Activated T-cell treated with anti-CD3 and anti-CD28 coated beads for 1 hour (primary cell): ENCODE measurements at places on chromosomes 2 and 18.

DNA sequence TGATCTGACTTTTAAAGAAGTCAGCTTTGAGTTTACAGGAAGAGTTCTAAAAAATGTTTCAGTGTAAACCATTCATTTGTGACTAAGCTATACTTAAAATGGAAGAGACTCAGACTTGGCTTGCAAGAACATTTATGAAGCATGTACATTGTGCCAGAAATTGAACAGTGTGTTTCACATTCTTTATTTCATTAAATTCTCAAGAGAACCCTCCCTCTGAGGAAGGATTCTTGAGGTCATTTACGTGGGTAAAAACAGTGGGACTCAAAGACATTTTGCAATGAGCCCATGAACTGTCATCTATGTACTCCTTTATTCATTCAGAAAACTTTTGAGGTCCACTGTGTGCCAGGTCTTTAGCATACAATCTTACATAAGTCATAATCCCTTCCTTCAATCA is 143.6 kb upstream of the ZNF521 start:
- DNase-seq, result no peak

DNA sequence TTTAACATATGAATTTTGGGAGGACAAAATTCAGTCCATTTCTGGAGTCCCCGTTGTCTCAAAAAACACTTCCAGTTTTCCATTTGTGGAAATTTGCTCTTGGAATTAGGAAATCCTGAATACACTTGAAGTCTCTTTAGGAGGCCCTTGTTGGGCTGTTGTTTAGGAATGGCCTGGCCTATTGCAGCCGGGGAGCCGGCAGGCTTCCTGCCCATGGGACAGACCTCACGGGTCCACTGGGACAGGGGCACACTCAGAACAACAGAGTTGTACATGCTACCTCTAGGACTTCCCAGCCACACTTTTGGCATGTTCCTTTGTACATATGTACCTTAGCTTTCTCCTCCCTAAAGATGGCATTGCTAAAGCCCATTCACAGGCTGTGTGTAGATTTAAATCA is 57.3 kb downstream of the ACOXL start:
- no peak for DNase-seq

DNA sequence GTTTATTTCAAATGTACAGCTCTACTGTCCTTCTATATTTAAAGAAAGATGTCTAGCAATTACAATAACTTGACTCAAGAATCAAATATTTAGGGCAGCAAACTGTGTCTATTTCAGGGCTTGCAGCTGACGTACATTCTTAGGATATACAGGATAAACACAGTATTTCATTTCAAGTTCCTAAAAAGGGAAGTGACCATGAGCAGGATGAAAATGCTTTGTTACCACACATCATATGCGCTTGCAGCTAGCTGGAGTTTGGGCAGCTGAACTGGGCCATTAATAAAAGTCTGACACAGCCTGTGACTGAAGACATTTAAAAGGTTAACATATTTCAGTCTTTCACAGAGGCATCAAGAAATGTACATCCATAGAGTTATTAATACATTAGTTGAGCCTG is 264.6 kb upstream of the TRIB2 start:
- DNase-seq, result no peak

DNA sequence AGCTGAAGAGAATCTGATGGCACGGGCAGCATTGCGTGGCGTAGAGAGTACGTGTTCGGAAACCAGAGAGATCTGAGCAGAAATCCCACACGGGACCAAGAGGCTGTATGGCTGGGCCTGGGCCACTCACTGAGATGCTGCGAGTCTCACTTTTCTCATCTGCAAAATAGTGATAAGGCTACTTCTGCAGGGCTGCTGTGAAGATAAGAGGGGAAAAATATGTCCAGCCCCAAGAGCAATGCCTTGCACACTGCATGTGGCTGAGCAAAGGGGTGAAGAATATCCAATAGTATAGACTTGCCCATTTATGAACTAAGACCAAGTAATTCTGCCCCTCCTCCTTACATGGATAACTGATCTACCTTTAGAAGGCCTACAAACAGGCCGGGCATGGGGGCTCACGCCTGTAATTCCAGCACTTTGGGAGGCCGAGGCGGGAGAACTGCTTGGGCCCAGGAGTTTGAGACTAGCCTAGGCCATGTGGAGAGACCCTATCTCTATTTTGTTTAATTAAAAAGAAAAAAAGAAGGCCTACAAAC is 3.1 kb downstream of the FECH start:
- no peak for DNase-seq

- no peak for DNase-seq
Observed at GRCh38 chr18:24991141-24992060, 360.6 kb downstream of the ZNF521 start.

GRCh38 chr18:48636436-48636835 is 97.6 kb downstream of the CTIF start:
- no peak for DNase-seq

- DNase-seq, result no peak
Observed at GRCh38 chr2:230758566-230759480, 46.2 kb downstream of the CAB39 start.

DNA sequence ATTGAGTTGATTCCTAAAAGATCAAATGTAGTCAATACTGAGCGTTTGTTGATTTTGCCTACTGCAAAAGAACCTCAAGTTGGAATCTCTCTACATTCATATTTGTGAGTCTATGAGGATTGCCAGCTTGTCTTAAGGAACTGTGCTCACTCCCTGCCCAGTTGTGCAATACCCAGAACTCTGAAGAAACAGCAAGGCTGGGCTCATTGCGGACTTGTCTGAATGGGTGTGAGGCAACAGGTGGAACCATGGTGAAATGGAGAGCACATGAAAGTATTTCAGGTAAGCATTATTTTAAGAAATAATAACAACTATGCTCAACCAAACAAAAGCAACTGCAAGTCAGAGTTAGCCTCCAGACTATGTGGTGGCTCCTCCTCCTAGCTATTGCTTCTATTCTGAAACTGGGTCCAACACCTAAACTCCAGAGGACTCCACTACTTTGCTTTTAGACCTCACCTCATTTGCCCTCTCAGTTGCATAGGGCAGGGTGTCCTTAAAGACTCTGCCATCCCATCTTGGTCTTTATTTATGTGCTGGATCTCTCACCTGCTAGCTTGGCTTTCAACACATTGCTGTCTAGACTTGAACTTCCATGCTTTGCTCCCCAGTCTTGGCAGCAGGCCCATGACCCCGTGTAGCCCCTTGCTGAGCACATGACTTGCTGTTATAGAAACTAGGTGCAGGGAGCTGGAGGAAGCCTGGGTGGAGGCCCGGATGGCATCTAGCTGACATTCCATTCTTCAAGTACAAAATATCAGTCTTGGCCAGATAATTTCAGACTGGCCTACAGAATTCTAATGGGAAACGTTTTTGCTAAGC is 94.8 kb upstream of the ARL5A start:
- DNase-seq, result no peak

DNA sequence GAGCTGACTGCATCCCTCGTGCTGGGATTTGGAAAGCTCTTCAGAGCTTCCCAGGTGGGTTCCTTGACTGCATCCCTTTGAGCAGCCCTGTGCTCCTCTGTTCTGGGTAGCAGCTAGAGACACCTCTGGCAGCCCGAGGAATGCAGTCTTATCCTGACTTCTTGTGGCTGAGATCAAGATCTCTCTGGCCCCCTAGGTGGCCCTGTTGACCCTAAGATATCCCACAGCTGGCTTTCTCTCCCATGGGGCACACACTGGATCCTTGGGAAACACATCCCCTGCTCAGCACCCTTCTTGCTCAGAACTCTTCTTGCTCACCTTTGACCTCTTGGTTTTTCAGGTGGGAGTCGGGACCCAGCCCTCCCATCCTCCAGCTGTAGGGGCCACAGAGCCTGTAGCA is 237.2 kb downstream of the TSN start:
- DNase-seq, result no peak

GRCh38 chr2:36918307-36918706 is 48.0 kb downstream of the STRN start:
- DNase-seq, result no peak

DNA sequence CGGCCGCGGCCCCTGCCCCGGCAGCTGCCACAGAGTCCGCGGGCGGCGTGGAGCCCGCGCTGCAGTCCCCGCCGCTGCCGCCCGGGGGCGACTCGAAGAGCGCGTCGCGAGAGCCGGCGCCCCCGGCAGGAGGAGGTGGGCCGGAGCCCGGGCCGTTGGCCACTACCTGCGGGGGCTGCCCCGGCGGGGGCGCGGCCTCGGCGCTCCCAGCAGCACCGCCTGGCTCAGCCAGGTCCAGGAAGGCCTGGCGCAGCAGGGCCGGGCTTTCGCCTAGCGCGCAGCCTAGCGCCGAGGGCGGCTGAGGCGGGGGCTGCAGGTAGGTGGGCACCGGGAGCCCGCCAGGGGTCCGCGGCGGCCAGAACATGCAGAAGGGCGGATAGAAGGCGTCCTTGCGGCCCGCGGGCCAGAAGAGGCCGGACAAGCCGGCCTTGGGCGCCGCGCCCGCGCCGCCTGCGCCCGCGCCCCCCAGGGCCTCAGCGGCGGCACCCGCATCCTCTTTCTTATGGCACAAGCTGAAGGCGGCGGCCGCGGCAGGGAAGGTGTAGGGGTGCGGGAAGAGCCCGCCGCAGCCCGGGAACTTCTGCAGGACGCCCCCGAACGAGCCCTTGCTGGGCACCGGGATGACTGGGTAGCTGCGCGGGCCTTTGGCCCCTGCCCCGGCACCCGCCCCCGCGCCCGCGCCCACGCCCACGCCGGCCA is 3.9 kb downstream of the SKOR2 start:
- DNase-seq, result no peak

DNA sequence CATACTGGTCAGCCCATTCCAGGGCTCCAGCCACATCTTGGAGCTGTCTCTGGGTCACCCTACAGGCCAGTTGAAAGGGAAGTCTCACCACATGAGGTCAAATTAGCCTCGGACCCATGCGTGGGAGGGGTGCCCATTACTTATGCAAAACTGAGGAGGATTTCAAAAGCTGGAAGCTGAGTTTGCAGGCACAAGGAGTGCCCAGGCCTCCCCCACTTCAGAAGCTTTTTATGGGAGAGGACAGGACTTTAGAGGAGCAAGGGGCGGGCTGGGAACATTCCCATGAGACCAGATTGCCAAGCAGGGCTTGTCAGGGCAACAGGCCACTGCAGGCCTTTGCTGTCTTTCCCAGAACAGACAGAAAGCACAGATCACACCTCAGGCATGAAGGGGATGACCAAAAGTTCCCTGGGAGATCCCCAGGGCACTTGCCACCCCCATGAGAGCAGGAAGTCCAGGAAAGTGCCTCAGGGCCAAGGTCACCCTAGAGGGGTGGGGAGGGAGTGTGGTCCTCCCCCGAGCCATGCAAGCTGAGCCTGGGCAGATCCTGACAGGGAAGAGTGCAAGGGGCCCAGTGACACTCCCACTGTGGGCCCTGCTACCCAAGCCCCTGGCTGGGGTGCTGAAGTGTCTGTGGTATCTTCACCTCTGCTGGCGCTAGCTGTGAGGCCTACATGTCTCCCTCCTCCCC is 267.7 kb downstream of the BCL11A start:
- DNase-seq, result no peak

DNA sequence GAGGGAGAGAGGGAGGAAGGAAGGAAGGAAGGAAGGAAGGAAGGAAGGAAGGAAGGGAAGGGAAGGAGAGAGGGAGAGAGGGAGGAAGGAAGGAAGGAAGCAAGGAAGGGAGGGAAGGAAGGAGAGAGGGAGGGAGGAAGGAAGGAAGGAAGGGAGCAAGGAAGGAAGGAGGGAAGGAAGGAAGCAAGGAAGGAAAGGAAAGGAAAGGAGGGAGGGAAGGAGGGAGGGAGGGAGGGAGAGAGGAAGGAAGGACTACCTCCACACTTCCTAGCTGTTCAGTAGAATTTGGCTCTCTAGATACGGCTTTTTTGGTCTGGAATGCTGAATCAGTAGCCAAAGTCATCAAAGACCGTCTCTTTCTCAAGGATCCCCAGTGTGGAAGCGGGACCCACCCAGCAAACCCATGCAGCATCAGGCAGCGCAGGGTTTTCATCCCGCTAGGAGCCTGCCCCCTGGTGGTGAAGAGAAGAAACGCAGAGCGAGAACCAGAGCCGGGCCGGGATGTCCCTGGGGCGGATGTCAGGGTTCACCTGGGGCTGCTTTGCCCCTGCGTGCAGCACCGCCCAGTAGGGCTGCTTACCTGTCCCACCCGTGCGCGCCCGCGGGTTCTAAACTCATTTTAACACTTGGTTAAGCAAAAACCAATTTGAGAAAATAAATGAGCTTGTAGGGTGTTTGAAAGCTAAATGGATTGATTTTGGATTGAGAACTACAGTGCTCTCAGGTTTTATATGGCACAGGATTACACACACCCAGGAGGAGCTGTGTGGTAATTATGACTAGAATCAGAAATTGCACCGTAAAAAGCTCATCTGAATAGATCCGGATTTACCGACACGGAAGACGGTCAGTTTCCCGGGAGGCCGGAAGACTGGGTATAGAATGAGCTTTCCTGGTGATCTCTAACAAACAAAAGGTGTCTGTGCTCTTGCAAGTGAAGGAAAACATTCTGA is 48.1 kb upstream of the ARL4C start:
- peak; percentile 69 for DNase-seq

- no peak for DNase-seq
Observed at GRCh38 chr2:64626146-64626809, 27.4 kb downstream of the SERTAD2 start.

- DNase-seq, result no peak
Observed at GRCh38 chr18:42588786-42589185, 526.7 kb downstream of the RIT2 start.

GRCh38 chr2:11567631-11568031 is 33.8 kb downstream of the GREB1 start:
- DNase-seq, result no peak

DNA sequence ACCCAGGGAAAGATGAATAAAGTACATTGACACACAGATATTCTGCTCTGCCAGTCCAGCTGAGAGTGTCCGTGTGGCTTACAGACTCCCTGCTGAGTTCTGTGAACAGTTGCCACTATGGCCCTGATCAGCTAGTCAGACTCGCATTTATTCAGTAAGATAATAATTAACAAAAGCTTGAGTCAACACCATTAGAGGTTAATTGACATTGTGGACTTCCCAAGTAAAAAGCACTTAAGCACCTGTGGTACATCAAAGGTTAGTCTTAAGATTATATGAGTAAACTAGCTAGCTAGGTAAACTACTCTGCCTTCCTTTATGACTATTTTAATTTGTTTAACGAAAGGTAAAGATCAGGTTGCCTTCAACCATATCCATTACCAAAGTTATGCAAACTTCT is 33.7 kb downstream of the ANKRD30B start:
- DNase-seq, result no peak

DNA sequence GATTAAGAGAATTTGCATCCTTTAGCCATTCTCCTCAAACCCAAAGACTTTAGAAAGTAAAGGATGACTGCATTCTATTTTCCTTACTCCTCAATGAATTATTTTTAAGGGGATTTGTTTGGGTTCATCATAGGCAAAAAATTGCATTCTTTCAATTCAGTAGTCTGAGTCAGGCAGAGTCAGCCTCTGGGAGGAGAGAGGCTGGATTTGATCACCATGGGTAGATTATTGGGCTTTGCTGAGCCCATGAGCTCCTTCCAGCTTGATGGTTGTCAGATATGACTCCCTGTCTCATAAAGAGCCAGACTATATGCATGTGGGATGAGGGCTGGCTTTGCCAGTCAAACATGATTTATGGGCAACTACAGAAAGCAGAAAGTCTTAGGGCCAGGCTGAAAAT is 101.2 kb downstream of the KCNS3 start:
- no peak for DNase-seq
